ENCODE measurements at places on chromosomes 11 and 22.
A peak's percentile ranks its signal among the peaks of the same experiment; 100 is the strongest.

- peak; percentile 97 for DNase-seq
Observed at GRCh38 chr11:102139081-102139498, 28.8 kb downstream of the YAP1 start.

GRCh38 chr11:104820431-104820830, 77.8 kb downstream of the CASP12 start:
- no peak for DNase-seq

DNA sequence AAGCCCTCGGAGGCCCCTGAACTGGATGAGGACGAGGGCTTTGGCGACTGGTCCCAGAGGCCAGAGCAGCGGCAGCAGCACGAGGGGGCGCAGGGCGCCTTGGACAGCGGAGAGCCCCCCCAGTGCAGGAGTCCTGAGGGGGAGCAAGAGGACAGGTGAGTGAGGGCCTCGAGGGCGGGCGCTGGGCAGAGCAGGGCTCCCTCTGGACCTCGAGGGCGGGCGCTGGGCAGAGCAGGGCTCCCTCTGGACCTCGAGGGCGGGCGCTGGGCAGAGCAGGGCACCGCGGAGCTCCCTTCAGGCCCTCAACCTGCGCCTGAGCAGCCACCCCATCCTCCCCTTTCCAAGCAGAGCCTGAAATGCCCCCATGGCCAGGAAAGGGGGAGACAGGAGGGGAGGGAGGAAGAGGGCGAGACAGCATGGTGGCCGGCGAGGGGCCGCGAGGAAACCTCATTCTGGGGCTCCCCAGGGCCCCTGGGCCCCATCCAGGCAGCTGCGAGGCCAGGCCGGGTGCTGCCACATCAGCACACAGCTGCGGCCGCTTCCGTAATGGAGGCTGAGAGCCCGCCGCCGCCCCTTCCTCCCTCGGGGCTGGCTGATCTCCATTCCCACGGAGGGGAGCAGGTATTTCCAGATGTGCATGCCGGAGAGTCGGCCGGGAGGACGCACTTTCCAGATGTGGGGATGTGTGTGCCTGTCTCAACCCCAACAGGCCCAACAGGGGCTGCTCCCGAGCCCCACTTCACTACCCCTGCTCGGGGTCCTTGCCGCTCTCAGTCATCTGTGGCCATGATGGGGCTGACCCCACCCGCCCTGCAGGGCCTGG, 10.0 kb downstream of the PRR33 start:
- peak; percentile 29 for DNase-seq

DNA sequence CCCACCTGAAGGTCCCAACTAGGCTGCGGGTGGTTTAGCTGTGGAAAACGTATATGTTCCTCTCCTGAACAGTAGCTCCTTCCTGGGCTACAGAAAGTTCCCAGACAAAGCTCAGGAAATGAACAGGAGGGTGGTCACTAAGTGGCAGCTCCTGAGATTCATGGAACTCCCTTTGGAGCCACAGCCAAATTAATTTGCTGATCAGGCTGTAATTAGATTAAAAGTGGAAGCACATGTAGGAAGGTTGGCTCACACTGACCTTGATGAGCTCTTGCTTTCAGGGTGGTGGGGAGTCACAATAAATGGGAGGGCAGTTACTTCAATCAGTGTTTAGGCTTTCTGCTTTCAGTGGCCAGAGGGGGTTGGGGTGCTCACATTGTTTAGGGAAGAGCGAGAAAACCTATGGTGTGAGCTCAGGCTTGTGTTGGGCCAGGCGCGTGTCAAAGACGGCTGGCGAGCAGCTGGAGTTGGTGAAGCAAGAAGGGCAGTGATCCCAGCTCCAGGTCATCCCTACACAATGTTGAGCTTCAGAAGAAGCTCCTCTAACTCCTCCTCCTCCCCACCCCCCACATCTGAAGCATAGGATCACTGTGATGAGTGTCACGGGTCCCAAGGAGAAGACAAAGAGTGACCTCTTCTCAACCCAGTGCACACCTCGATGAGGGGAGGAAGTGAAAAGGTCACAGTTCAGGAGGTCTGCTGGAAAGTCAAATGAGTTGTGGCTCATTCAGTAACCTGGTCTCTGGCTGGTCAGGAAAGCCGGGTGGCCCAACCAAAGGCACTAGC, 42.5 kb downstream of the CLPB start:
- no peak for DNase-seq

DNA sequence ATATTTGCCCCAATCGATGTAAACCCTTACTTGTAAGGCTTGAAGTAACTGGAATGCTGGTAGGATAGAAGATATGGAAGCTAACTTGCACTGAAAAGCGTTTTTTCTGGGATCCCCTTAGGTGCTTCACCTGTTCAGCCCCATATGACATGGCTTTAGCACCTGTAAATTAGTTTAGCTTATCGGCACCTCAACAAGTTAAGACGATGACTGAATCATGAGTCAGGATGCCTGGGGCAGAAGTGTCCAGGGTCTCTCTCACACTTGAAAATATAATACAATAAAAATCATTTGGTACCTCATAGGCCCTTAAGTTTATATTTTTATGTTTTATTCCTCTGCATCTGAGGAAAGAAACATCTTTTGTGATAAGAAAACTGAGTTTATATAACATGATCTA, 409.2 kb upstream of the LRRC4C start:
- DNase-seq = no peak

GRCh38 chr11:126963115-126963514, 37.5 kb downstream of the KIRREL3 start:
- DNase-seq = no peak

- DNase-seq = no peak
Observed at GRCh38 chr22:44289414-44290171, 23.2 kb downstream of the SHISAL1 start.

Measured in fibroblast of skin of right quadriceps (primary cell).